ENCODE measurements at places on chromosomes 13 and 19.
A peak's percentile ranks its signal among the peaks of the same experiment; 100 is the strongest.

- DNase-seq = no peak
Measured at GRCh38 chr13:20796791-20797508, 23.2 kb upstream of the EEF1AKMT1 start.

DNA sequence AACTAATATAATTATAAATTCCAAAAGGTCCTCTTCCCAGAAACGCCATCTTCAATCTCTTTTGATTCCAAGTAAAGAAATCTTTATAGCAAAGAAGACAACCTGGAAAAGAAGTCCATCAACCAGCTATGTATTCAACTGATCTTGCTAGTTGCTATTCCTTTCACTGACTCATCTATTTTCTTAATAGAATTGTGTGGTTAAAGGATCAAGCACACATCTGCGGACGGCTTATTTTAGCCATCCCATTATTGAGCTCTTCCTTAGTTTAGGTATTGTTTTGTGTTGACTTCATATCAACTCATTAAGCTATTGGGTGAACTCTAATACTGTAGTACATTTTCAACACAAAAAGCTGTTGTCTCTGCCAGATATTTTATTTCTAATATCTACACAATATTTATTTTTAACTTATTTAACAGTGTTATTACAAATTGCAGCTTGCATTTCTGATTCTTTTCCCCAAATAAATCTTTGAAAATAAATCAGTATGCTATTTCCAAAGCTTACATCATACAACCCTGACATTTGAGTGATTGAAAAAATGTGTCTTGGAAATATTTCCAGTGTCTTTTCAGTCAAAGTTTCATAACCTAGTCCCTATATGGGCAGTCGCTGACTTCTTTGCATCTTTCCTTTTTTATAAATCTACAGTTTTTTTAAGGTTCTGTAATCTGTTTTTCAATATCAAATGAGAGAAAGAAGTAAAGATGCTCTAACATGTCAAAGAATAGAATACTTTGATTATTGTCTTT lies 158.8 kb upstream of the SPRY2 start:
- no peak for DNase-seq

- DNase-seq = no peak
Measured at GRCh38 chr13:96958286-96958891, 35.9 kb downstream of the OXGR1 start.

DNA sequence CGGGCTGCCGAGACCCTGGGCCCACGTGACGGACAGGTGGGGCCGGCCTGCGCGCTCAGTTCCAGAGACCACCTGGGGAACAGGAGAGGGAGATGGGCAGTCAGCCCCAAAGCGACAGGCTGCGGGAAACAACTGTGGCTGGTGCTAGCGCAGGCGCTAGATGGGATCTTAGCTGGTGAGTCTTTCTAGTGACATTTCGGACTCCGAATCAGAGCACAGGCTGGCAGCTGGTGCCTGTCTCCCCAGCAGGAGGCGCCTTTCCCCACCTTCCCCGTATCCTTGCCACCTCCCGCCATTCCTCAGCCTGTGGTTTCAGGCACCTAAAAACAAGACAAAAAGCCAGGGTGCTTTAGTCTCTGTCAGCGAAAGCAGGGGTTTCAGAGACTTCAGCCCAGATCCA lies 19.4 kb upstream of the RANBP3 start:
- no peak for DNase-seq

GRCh38 chr19:30228835-30229524 lies 143.2 kb upstream of the ZNF536 start:
- no peak for DNase-seq

DNA sequence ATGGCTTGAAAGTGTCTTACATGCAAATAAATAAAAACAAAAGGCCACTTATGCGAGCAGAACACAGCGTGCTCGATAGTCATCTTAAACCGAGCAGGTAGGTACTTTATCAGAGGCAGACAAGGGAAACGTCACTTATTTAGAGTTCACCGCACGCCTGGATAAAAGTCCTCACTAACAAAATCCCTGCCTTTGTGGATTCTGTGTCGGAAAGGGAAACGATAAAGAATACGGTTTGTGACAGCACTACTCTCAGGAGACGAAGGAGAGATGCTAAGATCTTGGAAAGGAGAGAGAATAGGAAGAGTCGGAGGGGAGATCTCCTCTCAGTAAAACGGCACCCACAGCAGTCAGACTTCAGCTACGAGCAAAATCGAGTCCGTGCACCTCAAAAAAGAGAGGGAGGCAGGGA lies 581 bp downstream of the RCBTB1 start:
- DNase-seq = no peak

DNA sequence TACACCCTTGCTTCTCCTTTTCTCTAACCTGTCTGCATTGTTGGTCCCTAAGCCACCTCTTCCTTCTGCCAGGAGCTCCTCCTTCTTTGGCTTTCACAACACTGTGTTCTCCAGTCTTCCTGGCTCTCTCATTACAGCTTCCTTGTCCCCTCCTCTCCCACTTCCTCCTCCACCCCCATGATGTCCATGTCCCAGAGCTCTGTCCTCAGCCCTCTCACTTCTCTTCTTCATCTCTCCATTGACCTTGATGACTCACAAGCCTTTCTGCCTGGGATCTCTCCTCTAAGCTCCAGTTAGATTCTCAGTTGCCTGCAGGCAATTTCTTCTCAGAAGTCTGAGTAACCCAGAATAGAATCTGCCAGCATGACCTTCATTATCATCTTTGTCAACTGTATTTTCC lies 100.3 kb upstream of the WASF3 start:
- DNase-seq = no peak

DNA sequence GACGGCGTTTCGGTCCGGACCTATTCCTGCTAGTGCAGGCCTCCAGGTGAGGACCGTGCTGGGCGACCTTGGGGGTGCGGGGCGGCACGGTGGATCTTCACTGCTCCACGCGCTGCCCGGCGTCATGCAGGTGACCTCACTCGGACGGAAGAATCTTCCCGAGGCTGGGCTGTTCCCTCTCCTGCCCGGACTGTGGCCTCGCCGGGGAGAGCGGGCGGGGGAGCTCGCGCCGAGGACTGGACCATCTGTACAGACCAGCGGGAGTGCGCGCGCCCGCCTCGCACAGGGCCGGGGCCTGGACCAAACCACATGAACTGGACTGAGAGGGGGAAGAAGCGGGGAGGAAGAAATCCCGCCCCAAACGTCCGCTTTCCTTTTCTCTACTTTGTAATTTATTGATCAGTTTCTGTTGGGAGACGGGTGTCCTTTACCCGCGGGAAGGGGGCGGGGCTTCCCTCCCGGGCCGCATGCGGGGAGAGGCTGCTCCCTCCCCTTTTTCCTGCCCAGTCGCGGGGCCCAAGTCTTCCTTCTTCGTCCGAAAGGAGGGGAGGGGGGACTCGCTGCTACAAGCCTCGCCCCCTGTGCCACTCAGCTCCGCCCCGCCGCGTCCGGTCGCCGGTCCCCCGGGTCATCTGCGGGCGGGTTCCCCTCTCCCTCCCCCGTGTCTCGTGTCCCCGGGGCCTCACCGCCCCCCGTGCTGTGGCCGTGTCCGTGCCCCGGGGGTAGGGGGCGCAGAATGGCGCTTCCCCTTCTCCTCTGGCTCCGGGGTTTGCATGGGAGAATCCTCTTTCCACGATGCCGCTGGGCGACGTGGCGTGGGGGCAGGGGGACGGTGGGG lies 4.9 kb downstream of the HRC start:
- peak; percentile 91 for DNase-seq

DNA sequence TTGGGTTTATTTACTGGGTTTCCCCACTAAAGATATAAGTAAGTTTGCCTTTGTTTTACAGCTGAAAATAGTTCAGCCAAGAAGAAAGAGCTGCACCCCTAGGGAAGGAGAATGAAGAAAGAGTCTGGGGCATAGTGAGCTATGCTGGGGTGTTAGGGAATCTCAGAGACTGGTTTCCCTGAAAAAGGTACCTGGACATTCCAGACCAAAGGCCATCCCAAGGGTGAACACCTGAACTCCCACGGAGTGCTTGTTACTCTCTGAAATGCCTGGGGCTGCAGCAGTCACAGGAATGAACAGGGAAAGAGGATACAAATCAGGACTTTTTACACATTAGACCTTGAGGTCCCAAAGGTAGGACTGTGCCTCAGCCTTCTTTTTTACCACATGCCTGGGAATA lies 337.6 kb upstream of the SLC10A2 start:
- no peak for DNase-seq

- DNase-seq = no peak
Measured at GRCh38 chr19:51277112-51277511, 26.2 kb downstream of the SIGLECL1 start.
